ENCODE measurements at places on chromosomes 11 and 22.

GRCh38 chr11:34303028-34303570, 54.7 kb downstream of the ABTB2 start:
- no peak for DNase-seq

DNA sequence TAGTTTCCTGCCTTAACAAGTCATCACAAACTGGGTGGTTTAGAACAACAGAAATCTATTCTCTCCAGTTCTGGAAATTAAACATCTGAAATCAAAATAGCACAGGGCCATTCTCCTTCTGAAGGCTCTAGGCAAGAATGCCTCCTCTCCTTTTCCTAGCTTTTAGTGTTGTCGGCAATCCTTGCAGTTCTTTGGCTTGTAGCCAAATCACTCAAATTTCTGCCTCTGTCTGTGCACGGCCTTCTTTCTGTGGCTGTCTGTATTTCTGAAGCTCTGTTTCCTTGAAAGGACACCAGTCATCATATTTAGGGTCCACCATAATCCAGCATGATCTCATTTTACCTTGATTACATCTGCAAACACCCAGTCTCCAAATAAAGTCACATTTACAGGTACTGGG, 795.5 kb downstream of the METTL15 start:
- DNase-seq, result no peak

- DNase-seq, result no peak
Measured at GRCh38 chr11:78180751-78181150, 7.7 kb downstream of the KCTD21 start.

- no peak for DNase-seq
Measured at GRCh38 chr22:33573479-33573878, 346.8 kb downstream of the LARGE1 start.

DNA sequence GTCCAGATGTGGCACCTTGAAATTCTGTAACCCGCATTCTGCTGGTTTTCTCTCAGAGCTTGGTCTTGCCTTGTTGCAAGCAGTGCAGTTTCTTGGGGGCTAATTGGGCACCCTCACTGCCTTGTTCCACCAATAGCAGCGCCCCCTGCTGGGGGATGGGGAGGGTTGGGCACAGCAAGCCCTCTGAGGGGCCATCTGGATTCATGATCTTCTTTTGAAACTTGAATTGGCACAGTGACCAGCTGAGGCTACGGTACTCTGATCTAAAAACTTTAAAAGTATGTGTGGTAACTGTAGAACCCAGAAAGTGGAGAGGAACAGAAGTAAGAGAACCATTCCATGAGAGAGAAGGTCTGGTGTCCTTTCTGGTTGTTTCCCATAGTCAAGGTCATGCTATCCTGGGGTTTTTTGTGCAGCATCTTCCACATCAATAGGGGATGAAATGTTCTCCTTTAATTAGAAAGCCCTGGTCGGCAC, 64.2 kb downstream of the MED15 start:
- peak; percentile 57 for DNase-seq
